ENCODE measurements at places on chromosomes 6 and 20.

- peaks cover 7% of the 10 kb centered on the region for H3K36me3 ChIP-seq
- peak within 1 kb of the TSS; percentile 63 for H3K4me3 ChIP-seq
Measured at GRCh38 chr20:38165089-38165965, at the start of gene TGM2. Gene TGM2 (minus strand): TSS chr20:38165270. CDS start chr20:38165198, 72 bp downstream.

- H3K36me3 ChIP-seq, result no peaks in the 10 kb centered on the region
- no peak for DNase-seq
- peaks cover 52% of the 10 kb centered on the region for H3K4me1 ChIP-seq
- no peaks in the 10 kb centered on the region for H3K27me3 ChIP-seq
- H3K27ac ChIP-seq, result no peak overlapping the region
Measured at GRCh38 chr6:149337320-149337719, 19.8 kb downstream of the TAB2 start.

GRCh38 chr20:11924923-11925322, 7.2 kb downstream of the BTBD3 start:
- peaks cover 20% of the 10 kb centered on the region for H3K36me3 ChIP-seq
- H3K27ac ChIP-seq, result no peak overlapping the region
- no peaks in the 10 kb centered on the region for H3K27me3 ChIP-seq
- H3K4me1 ChIP-seq, result no peaks in the 10 kb centered on the region
- no peak for DNase-seq
- H3K4me3 ChIP-seq, result no peak overlapping the region

DNA sequence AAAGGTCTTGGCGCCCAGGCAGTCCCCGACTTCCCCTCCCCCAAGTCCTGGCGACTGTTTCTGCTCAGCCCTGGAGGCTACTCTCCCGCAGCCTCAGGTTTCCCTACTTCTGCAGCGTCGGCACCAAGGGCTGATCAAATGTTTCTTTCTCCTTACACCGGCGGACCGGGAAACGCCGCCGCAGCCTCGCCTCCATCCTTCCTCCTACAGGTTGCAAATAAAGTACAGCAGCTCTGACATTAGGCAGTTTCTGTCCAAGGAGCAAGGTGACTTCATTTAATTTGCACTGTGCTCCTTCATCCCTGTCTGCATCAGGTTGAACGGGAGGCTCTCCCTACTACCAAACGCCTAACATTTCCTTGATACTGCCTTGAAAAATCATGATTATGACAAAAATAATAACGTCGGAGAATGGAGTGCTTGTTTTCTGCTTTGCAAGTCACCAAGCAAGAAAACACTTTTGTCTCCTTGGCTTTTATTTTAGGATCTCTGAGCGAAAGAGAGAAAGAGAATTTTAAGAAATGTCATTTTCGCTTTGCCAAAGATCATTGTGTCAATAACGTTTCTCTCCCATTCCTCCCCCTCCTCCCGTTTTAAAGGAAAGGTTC, 1.0 kb downstream of the CLIC5 start:
- no peak for DNase-seq
- H3K4me3 ChIP-seq, result peak overlapping the region; percentile 62
- H3K27me3 ChIP-seq, result peaks cover 11% of the 10 kb centered on the region
- H3K36me3 ChIP-seq, result no peaks in the 10 kb centered on the region

- H3K4me3 ChIP-seq, result no peak overlapping the region
- H3K27me3 ChIP-seq, result peaks cover 19% of the 10 kb centered on the region
- DNase-seq, result no peak
- peaks cover 13% of the 10 kb centered on the region for H3K4me1 ChIP-seq
- no peak overlapping the region for H3K27ac ChIP-seq
- H3K36me3 ChIP-seq, result no peaks in the 10 kb centered on the region
Measured at GRCh38 chr6:5089481-5090438, 4.6 kb downstream of the PPP1R3G start.

- H3K4me3 ChIP-seq, result no peak overlapping the region
- no peak overlapping the region for H3K27ac ChIP-seq
- DNase-seq, result no peak
- no peaks in the 10 kb centered on the region for H3K27me3 ChIP-seq
Measured at GRCh38 chr20:23776067-23776771, 25.5 kb upstream of the CST1 start.

- H3K27ac ChIP-seq, result peak overlapping the region; percentile 15
- no peaks in the 10 kb centered on the region for H3K27me3 ChIP-seq
- peak; percentile 65 for DNase-seq
Measured at GRCh38 chr6:117547688-117548621, 54.4 kb downstream of the GOPC start.

- H3K4me3 ChIP-seq, result peak overlapping the region; percentile 93
- DNase-seq, result no peak
- peak overlapping the region; percentile 95 for H3K27ac ChIP-seq
- H3K27me3 ChIP-seq, result no peaks in the 10 kb centered on the region
Measured at GRCh38 chr6:116682334-116682712, 1.3 kb downstream of the KPNA5 start.

DNA sequence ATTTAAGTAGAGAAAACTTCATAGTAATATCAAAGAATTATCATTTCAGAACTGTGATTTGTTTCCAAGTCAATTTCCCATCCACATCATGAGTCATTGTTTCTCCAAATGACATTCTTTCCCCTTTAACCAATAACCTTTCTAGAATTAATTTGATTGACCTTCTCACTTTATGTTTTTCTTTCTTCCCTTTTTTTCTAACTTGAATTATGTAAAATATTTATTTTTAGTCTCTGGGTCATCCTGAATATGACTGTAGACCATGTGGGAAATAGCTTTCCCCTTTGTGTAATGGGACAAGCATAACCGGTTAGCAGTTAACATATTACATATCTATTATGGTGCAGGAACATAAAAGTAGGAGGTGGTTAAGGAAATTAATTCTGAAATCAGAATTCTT, 291.1 kb downstream of the GJA1 start:
- DNase-seq, result no peak
- no peaks in the 10 kb centered on the region for H3K4me1 ChIP-seq
- H3K27me3 ChIP-seq, result no peaks in the 10 kb centered on the region
- no peak overlapping the region for H3K27ac ChIP-seq
- no peak overlapping the region for H3K4me3 ChIP-seq

DNA sequence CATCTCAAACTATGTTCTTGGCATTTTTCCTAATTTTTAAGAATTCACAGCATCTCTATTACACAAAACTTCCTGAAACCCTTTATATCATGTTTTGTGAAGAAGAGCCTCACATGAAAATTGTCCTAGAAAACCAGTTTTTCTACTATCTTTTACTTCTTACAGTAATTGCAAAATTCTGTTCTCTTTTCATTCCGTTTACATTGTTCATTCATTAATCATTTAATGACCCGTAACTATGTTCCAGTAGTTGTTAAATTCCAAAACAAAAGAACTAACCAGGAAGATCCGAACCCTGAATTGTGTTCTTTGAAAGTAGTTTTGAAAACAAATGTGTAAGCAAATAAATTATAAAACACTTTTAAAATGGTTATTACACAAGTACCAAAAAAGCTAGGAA, 597.0 kb downstream of the EYS start:
- H3K27me3 ChIP-seq, result no peaks in the 10 kb centered on the region
- H3K27ac ChIP-seq, result no peak overlapping the region
- no peak for DNase-seq
- H3K4me1 ChIP-seq, result no peaks in the 10 kb centered on the region

DNA sequence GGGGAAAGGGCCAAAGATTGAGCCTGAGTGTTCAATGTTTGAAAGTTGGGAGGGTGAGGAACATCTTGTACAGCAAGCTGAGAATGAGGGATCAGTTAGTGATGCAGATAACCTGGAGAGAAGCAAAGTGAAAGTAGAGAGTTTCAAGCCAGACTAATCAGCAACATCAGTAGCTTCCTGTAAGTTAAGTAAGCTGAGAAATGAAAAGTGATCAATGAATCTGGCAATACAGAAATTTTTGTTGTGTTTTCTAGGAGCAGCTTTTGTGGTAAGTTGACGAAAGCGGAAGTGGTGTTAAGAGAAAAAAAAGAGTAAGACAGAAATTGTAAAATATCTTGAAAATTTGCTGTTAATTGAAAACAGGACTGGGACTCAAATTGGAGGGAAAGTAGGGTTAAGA, 855.5 kb upstream of the MAP3K7 start:
- H3K4me3 ChIP-seq, result no peak overlapping the region
- H3K36me3 ChIP-seq, result no peaks in the 10 kb centered on the region
- DNase-seq, result no peak
- no peaks in the 10 kb centered on the region for H3K27me3 ChIP-seq
- H3K4me1 ChIP-seq, result no peaks in the 10 kb centered on the region

- H3K27me3 ChIP-seq, result no peaks in the 10 kb centered on the region
- H3K27ac ChIP-seq, result no peak overlapping the region
- no peaks in the 10 kb centered on the region for H3K36me3 ChIP-seq
- no peak overlapping the region for H3K4me3 ChIP-seq
- DNase-seq, result no peak
Measured at GRCh38 chr6:156080371-156080770, 624.7 kb upstream of the NOX3 start.

DNA sequence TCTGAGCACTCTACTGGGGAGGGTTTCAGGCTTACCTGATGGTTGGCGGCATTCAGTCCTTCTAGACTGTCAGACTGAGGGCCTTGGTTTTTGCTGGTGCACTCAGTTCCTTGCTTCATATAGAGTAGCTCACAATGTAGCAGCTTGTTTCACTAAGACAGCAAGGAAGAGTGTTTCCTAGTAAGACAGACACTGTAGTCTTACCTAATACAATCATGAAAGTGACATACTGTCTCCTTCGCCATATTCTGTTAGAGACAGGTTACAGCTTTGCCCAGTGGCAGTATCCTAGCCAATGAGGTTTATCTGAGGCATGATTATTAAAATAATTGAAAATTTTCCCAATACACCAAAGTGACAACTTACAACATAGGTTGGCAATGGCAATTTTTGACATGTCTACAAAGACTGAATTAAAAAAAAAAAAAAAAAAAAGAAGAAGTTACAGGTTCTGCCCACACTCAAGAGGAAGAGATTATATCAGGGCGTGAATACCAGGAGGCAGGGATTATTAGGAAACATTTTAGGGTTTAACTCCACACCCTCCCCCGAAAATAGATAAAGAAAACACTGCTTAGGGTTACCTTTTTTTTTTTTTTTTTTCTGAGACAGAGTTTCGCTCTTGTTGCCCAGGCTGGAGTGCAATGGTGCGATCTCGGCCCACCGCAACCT, 66.8 kb downstream of the SCAND1 start:
- DNase-seq, result no peak
- H3K4me1 ChIP-seq, result no peaks in the 10 kb centered on the region

Measured in upper lobe of right lung (tissue), 1 donor.